RWPE2 (cell line): ENCODE measurements at places on chromosomes 1 and 21.
A peak's percentile ranks its signal among the peaks of the same experiment; 100 is the strongest.

GRCh38 chr1:81366173-81366572 lies 434.6 kb upstream of the ADGRL2 start:
- no peak for DNase-seq

DNA sequence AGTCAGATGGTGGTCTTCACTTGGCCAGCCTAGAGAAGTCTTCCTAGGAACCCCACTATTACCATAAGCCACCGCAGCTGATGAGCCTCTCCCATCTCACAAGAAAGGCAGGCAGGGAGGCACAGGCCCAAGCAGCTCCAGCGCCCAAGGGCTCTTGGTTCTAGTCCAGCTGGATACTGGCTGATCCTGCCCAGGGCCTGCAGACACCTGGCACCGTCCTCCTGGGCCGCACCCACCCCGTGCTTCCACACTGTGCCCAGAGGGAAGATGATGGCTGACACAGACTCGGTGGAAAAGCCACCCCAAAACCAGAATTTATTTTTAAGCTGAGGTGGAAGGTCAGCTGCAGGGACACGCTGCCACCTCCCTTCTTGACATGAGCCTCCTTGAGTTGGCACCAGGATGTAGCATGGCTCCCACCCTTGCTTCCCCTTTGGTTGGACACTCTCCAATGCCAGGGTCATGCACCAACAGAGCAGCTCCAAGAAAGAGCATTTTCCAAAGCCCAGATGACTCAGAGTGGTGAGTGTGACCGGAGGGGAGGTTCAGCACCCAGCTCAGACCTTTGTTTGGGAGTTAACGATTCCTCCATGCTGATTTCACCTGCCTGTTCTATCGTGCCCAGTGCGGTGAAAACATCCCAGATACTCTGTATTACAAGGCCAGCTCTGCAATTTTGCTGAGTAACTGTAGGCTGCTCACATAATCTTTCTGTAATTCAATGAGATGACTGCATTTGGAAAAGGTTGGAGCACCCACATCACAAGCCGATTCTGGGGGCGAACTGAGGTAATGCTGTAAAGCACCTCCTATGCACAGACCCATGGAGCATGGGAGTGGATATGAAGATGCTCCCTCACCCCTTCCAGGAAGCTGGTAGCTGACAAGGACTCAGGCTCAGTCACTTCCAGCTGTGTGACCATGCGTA lies 63.1 kb upstream of the SLC2A1 start:
- DNase-seq = peak; percentile 91

- no peak for DNase-seq
Observed at GRCh38 chr1:103177108-103177775, 68.9 kb upstream of the COL11A1 start.

- DNase-seq = no peak
Observed at GRCh38 chr1:244445320-244446181, 6.2 kb downstream of the ADSS2 start.
